ENCODE measurements at places on chromosomes 5 and 9.

GRCh38 chr5:96752341-96753016, 55.3 kb downstream of the ERAP1 start:
- DNase-seq = no peak

- DNase-seq = no peak
Measured at GRCh38 chr9:123299558-123300126, 31.3 kb upstream of the STRBP start.

GRCh38 chr5:67081261-67081660, 115.3 kb downstream of the CD180 start:
- no peak for DNase-seq

GRCh38 chr5:142819825-142820224, 49.6 kb downstream of the ARHGAP26 start:
- no peak for DNase-seq
